ENCODE measurements at places on chromosomes 7 and 10.

- DNase-seq = no peak
Observed at GRCh38 chr7:149125189-149125862, 798 bp downstream of the ZNF425 start.

DNA sequence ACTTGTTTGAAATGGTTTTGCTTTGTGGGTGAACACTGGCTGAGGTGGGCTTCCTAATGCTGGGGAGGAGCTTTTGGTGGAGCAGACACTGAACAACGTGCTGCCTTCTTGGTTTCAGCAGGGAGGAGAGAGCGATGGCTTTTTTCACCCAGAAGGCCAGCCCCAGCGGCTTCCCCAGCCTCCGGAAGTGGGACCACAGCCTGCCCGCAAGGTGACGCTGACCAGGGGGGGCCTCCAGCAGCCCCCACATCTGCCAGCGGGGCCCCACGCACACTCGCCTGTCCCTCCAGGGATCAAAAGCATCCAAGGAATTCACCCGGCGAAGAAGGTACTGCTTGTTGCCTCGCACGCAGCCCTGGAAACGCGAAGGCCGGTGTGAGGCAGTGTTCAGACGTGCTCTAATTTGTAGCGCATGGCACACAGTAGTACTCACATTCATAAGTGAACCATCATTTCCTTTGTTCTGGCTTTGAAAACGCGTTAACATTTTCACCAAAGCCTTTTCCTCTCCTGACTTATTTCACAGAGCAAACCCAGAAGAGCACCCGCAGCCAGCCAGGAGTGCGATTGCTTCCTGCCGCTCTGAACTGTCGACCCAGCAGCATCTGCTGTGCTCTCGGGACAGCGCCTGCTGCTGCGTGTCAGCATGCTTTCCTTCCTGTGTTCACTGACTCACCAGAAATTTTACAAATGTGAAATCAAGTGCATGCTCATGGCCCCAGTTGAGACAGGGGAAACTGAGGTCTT, 48.4 kb downstream of the SHH start:
- DNase-seq = no peak

DNA sequence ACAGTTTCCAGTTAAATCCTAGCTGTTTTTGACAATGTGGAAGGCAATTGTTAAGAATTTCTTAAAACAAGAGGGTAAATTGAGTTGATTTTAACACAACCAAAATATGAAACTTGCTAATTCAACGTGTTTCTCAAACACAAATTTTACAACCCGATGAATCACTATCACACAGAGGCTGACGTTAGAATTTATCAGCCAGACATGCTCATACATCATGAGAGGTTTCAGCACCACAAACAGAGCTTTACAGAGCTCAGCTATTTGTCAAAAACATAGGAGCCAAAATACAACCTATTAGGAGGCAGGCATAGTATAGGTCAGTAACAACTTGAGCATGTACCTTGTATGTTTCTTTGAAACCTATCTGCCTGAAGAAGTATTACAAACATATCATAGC, 36.1 kb downstream of the LRRN3 start:
- no peak for DNase-seq

- peak; percentile 80 for DNase-seq
Observed at GRCh38 chr7:155296788-155297516, 726 bp upstream of the INSIG1 start.

DNA sequence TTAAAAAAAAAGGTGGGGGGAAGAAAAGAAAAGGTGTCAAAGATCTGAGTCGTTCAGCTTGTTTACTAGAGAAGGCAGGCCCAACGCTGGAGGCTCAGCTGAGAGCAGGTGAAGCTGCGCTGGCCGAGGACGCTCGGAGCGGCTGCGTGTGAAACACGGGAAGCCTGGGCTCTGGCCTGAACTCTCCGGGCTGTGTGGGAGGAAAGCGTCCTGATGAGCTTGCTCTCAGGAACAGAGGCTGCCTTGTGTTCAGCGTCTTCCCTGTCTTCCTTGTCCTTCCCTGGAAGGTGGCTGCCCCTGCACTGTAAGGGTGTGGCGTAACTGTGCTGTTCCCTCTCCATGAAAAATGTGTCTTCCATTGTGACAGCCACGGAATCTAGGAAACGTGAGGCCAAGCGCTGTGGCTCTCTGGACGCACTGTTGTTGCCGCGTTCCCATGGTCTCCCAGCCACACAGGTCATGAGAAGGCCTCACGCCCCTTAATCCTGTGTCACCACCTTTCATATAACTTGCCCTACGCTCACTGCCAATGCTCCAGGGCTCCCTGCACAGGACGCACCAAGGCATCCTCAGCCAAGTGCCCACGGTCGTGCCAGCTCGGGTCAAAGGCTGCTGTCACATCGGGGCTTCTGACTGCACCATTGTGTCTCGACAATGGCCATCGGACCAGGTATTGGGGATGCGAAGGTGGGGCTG, 15.8 kb downstream of the IL15RA start:
- DNase-seq = no peak

DNA sequence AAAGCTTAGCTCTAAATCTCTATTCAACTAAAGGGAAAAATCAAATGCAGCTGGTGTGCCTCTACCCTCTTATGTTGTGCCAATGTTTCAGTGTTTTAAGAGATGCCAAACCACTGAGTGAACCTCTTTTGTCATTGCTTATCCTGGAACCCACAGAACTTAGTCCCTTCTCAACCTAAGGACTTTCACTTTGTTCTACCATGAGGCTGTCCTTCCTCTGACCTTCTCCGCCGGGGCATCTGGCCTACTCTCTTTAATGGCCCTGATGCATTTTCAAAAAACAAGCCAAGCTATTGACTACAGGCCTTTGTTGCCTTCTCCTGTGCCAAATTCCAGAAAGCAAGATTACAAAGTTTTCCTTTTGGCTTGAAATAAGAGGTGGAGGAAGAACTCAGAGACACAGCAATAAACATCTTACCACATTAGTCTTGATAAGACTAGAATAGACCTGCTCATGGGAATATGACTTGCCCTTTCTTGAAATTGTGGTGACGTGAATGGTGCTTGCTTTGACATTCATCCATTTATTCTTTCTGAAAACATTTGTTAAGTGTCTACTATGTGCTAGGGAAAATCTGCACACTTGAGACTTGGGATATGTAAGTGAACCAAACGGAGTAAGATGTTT, 253.2 kb upstream of the SMIM30 start:
- no peak for DNase-seq

DNA sequence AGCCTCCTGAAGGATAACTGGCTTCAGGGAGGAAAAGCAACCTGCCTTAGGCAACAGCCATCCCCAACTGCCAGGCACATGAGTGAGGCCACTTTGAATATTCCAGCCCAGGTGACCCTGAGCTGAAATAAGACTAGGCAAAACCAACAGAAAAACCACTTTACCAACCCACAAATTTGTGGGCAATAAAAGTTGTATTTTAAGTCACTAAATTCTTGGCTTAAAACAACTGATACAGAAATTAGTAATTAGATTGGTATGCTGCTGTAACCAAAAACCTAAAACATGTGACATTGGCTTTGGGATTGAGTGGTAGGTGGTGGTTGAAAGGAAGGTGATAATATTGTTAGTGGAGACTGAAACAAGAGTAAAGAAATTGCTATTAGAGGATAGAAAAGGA, 39.9 kb downstream of the ABCB4 start:
- DNase-seq = no peak

DNA sequence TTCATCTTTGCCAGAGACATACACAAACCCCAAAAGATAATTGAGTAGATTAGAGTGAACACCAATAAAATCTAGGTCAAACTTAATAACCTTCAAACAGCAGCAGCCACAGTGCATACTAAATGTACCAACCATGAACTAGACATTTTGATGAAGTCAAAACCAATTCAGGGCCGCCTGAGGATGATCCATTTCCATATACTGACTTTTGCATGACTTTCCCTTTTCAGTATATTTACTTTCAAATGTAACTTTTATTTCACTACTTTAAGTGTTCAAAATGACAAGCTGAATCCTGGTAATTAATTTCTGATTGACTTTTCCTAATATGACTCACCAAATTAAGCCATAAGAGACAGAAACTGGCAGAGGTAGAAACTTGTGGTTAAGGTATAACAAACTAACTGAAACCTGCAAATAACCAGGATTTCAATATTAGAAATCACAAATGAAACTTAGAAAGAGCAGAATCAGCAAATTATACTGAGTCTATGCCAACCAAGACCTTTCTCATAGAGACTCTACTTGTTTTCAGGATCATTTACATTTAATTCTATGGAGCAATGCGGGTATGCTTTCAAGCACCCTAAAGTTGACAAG, 171.9 kb upstream of the LRRN3 start:
- DNase-seq = no peak

DNA sequence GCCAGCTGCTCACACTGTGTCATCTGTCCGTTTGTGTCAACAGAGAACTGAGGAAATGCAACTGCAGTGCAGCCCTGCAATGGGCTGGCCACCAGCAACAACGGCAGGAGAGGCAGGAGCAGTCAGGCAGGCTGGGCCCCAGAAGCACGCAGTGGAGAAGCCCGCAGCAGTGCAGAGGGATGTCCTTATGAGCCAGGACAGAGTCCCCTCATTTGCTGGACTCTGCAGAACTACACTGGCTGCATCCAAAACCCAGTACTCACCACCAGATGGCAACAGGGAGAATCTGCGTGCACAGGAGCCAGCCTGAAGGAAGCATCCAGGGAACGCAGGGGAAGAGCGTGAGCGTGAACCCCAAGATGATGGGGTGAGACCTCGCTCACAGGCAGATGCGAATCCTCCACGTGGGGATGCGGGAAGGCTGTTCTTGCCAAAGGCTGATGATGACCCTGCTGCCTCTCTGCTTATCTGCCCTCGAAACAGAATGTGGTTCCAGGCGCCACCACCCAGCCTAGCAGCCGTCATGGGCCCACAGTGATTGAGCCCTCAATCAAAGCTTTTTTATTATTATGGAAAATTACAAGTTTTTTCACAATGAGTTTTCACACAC, 232.1 kb downstream of the PTPRN2 start:
- no peak for DNase-seq

- no peak for DNase-seq
Observed at GRCh38 chr7:111677848-111678247, 115.6 kb upstream of the IMMP2L start.

- no peak for DNase-seq
Observed at GRCh38 chr7:134176037-134176350, 48.9 kb downstream of the LRGUK start.

GRCh38 chr10:55098452-55098851, 297.4 kb upstream of the PCDH15 start:
- no peak for DNase-seq

DNA sequence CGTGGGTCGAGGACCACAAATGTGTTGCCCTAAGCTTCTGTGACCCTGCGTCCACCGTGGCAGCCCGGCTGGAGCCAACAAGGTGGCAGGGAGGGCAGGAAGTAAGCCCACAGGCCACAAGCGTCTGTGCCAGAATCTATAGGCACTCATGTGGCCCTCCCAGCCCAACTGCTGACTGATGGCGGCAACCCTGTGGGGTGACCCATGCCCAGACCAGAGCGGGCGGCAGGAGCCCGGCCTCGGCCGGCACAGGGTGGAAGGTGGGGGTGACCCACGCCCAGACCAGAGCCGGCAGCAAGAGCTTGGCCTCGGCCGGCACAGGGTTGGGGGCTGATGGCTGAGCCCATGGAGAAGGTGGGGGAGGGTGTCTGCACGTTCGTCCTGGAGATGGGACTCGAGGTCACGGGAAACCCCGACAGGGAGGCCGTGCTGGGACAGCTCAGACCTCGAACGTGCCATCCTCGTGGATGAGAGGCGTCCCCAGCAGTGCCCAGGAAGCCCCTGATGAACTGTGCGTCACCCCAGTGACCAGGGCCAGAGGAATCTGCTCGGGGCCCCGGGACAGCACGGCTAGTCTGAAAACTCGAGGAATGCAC, 181.0 kb downstream of the ELFN1 start:
- DNase-seq = peak; percentile 53

DNA sequence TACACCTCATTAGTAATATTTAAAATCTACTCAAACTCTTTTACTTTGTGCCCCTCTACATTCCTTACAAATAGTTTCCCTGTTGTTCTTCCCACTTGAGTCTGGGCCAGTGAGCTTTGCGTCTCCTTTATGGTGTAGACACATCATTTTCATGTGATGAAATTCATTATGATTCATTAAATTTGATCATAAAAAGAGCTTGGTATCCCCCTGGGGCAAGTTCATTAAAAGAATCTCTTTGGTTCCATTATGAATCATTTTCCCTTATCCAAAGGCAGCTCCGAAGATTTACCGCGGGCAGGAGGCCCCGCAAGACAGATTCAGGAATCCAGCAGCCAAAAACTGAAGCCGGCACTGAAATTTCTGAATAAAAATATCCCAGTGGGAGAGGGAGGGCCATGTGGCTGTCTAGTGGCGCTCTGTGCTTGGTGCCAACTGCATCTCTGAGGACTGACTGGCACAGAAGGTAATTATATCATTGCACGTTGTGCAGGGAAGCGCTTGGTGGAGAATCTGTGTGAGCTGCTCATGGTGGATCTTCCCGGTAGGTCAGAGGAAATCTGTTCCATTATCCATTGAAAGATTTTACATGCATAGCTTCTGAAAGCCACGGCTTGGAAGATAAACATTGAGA, 151.4 kb upstream of the PITRM1 start:
- DNase-seq = no peak

GRCh38 chr7:33601884-33602283, 303.5 kb upstream of the BMPER start:
- DNase-seq = no peak

GRCh38 chr10:64507651-64508028, 986.4 kb downstream of the REEP3 start:
- no peak for DNase-seq

GRCh38 chr7:277228-277627, 12.7 kb upstream of the FOXL3 start:
- no peak for DNase-seq

DNA sequence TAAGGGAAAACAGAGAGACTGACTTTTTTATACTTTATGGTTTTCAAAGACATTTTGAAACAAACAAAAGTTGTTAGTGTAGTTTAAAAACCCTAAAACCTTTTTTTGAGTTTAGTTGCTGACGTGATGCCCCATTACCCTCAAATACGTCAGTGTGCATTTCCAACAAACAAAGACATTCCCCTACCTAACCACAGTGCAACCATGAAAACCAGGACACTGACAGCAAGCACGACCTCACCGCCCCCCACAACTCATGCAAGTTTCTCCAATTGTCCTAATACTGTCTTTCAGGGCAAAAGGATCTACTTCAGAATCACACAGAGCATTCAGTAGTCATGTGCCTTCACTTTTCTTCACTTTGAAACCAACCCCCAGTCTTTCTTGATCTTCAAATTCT, 75.0 kb downstream of the WNT2 start:
- no peak for DNase-seq

GRCh38 chr7:52018680-52019054, 702.1 kb upstream of the COBL start:
- no peak for DNase-seq

- DNase-seq = no peak
Observed at GRCh38 chr7:17130281-17131059, 168.0 kb upstream of the AHR start.

All from tibial artery (tissue), 4 donors.